ENCODE measurements at places on chromosomes 13 and 19.

DNA sequence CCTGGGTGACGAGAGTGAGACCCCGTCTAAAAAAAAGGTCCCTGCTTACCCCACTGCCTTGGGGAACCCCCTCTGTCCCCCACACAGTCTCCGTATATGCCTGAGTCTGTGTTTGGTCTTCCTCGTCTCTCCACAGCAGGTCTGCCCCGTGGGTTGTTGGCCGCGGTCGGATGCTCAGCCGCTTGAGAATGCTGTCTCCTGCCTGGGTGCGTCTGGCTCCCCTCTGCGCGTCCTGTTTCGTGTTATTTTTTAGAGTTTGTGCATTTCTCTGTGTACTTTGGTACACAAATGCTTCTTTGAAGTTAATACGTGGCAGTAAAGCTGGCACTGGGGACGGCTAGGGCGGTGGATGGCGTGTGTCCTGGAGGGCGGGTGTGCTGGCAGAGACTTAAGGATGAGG, 34.9 kb downstream of the KDM4B start:
- no peak for ATAC-seq

DNA sequence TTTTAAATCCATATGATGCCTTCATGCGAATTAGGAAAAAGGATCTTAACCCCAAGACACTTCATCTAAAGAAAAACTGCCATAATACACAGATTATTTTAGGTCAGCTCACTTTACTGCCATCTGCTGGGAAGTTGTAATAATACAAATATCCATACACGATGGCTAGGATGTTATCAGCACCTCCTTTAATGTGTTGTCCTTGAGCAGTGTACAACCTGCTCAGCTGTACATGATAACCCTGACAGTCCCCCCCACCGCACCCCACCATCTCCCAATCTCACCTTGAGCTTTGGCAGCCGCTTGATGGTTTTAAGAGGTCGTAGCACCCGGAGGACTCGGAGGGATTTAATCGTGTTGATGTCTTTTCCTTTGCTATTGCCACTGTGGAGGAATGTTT, 112.2 kb downstream of the IER2 start:
- peak; percentile 42 for ATAC-seq

DNA sequence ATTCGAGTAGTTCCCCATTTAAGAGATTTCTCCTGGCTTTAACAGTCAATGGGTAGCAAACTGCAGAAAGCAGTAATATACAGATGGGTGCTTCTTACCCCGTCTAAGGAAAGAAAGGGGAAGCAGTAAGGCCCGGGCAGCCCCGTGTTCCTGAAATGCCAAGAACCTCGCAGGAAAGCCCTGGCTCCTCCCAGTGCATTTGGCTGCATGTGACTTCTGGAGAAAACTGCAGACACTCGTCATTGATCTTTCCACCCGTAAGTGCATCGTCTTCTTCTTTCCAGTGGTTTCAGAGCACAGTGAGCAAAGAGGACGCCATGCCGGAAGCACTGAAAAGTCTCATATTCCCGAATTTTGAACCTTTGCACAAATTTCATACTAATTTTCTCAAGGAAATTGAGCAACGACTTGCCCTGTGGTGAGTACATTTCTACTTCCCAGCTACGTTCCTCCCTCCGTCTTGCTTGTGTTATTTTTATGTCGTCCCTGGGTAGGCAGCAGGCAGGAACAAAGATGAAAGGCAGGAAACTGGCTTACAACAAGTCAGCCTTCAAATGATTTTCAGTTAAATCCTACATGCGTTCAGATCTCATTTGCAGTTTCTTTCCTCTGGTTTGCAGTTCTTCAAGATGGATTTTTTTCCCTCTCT, 165.2 kb downstream of the STK24 start:
- ATAC-seq, result no peak

DNA sequence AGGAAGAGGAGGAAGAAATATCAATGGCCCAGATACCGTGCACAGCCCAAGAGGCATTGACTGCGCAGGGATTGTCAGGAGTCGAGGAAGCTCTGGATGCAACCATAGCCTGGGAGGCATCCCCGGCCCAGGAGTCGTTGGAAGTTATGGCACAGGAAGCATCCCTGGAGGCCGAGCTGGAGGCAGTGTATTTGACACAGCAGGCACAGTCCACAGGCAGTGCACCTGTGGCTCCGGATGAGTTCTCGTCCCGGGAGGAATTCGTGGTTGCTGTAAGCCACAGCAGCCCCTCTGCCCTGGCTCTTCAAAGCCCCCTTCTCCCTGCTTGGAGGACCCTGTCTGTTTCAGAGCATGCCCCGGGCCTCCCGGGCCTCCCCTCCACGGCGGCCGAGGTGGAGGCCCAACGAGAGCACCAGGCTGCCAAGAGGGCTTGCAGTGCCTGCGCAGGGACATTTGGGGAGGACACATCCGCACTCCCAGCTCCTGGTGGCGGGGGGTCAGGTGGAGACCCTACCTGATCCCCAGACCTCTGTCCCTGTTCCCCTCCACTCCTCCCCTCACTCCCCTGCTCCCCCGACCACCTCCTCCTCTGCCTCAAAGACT, 36.0 kb downstream of the KEAP1 start:
- ATAC-seq, result no peak

DNA sequence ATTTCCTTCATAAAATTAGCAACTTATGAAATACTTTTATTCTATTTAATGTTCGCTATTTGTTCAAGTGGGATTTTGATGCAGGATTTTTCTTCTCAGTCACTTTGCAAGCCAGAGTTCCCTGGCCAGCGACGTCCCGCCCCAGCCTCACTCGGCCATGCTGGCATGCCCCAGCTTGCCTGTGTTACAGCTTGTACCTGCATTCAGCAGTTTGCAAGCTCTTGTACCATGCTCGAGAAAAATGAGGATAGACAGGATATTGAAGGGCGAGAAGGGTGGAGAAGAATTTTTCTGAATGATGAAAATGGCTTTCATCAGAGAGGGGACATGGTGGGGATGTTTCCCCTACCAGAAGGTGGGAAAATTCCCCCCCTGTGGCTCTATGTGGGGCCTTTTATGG, 2180.2 kb upstream of the PCDH20 start:
- ATAC-seq, result no peak

DNA sequence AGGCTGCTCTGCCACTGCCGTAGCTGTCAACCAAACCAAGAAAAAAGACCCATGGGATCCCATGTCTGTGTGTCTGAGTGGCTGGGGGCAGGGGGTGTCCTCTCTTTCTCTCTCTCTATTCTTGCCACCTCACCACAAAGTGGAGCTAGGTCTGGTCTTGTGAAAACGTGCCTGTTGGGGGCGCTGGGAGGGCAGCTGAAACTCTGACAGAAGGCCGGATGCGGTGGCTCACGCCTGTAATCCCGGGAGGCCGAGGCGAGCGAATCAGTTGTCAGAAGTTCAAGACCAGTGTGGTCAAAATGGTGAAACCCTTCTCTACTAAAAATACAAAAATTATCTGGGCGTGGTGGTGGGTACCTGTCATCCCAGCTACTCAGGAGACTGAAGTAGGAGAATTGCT, 29.2 kb downstream of the ZNF146 start:
- no peak for ATAC-seq

GRCh38 chr13:114225610-114226009, 9.1 kb upstream of the CDC16 start:
- peak; percentile 20 for ATAC-seq

DNA sequence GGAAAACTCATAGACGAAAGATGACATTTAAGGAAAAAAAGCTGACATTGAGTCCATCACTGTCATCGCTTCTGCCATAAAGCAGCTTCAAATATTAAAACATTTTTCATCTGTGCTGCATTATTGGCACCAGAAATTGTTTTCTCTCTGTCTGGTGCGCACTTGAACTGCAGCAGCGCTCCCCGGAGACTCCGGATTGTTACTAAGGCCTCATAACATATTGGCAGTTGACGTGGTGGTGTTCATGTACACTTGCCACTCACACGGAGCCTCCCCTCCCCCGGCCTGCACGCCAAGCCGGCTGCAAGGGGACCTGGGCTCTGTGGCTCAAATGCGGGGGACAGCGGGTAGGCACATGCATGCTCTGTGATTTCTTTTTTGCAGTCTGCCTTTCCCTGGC, 203.2 kb downstream of the TSHZ3 start:
- no peak for ATAC-seq

DNA sequence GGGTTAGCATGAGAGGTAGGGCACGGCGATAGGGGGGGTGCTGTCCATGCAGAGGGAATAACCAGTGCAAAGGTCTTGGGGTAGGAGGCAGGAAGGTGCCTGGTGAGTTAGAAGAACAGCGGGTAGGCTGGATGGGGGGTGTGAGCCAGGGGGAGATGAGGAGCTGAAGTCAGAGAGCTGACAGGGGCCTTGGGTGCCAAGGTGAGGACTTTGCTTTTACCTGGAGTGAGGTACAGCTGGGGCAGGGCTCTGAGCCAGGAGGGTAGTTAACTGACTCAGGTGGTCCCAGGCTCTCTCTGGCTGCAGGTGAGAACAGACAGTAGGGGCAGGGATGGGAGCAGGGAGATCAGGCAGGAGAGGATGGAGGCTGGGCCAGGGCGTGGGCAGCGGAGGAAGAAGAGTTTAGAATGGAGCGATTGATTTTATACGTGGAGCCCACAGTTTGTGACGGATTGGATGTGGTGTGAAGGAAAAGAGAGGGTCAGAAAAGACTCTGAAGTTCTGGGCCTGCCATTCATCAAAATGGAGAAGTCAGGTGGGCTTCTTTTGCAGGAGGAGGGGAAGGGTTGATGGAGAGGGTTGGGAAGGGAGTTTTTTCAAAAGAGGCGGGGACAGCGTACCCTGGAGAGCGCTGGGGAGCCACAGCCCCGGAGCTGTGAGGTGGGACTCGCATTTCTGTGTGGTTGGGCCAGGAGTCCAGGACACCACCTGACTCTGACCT, 1.2 kb upstream of the GRAMD1A start:
- no peak for ATAC-seq

DNA sequence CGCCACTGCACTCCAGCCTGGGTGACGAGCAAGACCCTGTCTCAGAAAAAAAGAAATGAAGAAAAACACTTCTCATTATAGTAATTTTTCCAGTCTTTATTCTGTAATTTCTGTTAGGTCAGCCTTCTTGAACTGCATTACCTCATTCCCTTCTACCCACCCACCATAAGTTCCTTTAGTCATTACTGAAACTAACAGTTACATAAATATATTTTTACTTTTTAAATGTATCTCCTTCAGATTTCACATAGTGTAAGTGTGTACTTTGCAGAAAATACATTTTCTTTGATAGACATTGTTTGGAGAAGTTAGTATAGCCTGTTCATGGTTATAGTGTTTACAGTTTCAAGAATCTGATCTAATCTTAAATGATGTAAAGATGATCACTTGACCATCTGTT, 31.7 kb upstream of the KCTD4 start:
- no peak for ATAC-seq

- no peak for ATAC-seq
Measured at GRCh38 chr13:79522583-79522982, 41.6 kb downstream of the NDFIP2 start.
